ENCODE measurements at places on chromosomes 16 and 17. TPM values are rescaled to one million over a fixed set of nuclear protein-coding genes. Genes with fewer than 3 reads are reported as not detected.

The EFTUD2 gene
- total RNA-seq: 97.4 TPM

The C1QTNF1 gene
- total RNA-seq: 324 TPM

The ABCA6 gene
- total RNA-seq: 14.8 TPM

The RNF43 gene
- 5.6 TPM for total RNA-seq

The WNT9B gene
- 1.2 TPM for total RNA-seq

Data from heart left ventricle (tissue), 16 donors.